ENCODE measurements at places on chromosomes 7 and 10. TPM values are rescaled to one million over a fixed set of nuclear protein-coding genes. Genes with fewer than 3 reads are reported as not detected.

DNA sequence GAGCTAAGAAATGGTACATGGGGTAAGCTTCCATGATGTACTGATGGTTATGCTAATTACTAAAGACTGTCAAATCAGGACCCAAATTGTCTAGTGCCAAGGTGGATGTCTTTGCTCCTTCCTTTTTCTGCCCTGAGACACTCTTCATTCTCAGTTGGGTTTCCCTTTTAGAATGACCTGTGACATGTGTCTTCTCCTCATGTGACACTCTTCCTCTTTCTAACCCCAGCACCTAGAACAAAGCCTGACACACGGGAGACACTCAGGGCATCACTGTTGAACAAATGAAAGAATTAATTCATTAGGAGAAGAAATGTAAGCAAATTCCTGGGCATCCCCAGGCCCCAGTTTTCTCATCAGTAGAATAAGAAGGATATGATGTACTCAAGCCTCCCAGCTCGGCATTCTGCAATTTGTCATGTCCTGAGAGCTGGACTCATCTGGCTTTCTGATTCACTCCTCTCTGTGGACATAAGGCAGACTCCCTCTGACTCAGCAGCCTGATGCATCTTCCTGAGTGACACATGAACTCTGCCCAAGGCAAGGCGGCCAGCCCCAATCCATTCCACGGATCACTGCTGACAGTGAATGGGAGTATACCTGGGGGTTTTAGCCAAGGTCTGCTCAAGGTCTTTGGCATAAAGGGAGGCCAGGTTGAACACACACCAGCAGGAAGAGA, 473.8 kb downstream of the KCNMA1 start:
- DNase-seq = no peak

- DNase-seq = no peak
These were observed 10.6 kb upstream of the TSPAN14 start for GRCh38 chr10:80443531-80443974.

- DNase-seq = peak; percentile 83
These were observed 1.6 kb downstream of the ATP6V0E2 start for GRCh38 chr7:149875396-149875795.

DNA sequence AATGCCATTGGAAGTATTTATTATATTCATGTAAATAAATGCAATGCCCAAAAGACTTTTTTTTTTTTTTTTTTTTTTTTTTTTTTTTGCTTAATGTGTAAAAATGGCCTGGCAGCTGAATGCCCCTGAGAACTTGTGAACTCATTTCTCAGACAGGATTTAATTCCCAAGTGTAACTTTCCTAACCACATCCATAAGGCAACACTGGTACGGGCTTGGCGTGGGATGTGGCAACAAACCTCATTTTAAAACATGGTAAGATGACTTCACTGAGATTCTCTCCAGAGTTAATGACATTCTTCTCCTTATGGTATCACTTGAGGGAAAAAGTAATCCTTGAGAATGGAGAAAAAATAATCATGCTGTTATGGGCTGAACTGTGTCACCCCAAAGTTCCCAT, 150.4 kb downstream of the DGKI start:
- DNase-seq = no peak

- DNase-seq = no peak
These were observed 19.6 kb upstream of the PAPSS2 start for GRCh38 chr10:87640043-87640442.

The PDCD11 gene
- 17.4 TPM for total RNA-seq

The SLC18A2 gene
- 1.7 TPM for total RNA-seq

The PTN gene
- total RNA-seq = 8.3 TPM

DNA sequence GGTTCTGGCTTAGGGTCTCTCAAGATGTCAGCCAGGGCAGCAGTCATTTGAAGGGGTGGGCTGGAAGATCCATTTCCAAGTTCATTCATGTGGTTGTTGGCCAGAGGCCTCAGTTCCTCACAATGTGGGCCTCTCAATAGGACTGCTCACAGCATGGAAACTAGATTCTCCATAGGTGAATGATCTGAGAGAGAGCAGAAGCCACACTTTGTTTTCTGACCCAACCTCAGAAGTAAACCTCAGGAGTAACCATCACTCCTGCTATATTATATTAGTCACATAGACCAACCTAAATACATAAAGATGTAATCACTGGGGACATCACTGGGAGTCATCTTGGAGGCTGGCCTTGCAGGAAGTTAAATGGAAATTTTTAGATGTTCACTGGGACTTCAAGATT, 42.2 kb downstream of the GBF1 start:
- DNase-seq = no peak

GRCh38 chr7:100444311-100445278, 8.3 kb upstream of the PPP1R35 start:
- no peak for DNase-seq

DNA sequence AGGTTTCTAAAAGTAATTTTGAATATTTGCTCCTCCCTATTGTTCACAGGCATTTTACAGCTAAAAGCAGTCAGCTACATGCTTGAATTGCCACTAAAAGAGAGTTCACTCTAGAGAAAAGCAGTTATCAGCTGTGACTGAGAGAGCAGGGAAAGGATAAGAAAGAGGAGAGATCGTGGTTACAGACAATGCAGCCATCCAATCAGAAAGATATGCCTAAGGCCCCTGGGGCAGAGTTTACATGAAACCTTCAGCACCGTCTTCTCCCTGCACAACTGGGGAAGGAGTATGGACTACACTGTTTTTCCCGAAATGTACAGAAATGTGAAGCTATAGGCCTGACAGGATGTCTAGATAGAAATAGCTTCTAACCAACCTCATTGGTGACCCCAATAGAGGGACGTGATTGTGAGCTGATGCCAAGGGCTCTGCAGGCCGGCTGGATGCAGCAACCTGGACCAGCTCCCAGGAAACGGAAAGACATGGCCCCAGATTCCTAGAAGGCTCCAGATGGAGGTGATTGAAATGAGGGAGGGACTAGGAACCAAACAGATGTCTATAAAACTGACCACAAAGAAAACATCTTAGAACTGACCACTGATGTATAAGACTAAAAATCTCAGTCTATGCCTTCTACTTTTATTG, 3.2 kb upstream of the VSTM4 start:
- no peak for DNase-seq

- DNase-seq = no peak
These were observed 330.1 kb downstream of the EXOC4 start for GRCh38 chr7:133582766-133583523.

DNA sequence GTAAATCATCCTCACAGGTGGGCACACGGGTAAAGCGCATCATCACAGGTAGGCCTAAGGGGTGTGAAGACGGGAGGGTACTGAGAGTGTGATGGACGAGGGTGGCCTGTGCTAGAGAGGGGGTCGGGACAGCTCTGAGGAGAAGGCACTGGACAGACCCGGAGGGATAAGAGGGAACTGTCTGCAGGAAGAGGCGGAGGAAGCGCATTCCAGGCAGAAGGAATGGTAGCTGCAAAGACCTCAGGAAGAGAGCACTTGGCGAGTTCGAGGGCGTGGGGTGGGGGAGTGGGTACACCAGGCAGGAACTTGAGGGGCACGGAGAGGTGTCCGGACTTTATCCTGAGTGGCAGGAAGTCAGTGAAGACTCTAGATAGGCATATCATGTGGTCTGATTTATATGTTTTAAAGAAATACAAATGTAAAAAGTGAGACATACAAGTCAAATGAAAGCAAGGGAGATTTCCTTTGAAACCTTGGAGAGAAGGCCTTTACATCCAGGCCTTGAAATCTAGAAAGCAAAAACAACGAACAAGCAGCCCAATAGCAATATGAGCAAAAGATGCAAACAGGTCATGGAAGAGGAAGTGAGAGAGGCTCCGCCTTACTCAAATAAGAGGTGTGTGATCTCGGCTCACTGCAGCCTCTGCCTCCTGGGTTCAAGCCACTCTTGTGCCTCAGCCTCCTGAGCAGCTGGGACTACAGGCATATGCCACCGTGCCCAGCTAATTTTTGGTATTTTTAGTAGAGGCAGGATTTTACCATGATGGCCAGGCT, 3.6 kb downstream of the LHPP start:
- DNase-seq = no peak

DNA sequence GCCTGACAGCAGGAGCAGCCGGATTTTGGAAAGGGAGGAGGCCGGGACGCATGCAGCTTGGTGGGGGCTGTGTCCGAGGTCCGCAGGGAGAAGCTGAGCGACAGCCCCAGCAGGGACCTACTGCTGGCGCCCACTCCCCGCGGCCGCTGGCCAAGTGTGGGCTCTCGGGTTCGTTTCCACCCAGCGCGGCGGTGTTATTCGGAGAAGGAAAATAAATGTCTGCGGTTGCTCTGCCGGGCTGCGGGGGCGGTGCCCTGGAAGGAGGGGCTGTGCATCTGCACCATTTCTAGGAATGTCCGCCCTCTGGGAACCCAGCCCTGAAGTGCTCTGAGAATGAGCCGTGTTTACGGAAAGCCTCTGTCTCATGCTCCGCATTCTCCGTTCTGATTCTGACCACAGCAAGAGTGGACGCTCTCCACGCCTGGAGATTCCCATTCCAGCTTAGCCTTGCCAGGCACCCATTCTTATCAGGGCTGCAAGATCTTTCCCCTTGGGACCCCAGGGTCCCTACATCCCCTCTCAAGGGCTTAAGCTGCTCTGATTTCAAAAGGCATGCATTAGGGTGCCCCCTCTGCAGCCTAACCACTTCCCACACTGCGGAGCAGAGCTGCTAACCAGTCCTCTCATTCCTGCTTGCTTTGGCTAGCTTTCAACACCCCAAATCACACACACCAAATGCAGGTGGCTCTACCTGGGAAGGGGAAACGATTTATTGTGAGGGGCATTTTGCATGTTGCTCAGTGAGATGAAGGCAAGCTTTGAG, 256.6 kb upstream of the GLI3 start:
- DNase-seq = peak; percentile 96

- no peak for DNase-seq
These were observed 15.6 kb downstream of the ELN start for GRCh38 chr7:74043523-74043951.

DNA sequence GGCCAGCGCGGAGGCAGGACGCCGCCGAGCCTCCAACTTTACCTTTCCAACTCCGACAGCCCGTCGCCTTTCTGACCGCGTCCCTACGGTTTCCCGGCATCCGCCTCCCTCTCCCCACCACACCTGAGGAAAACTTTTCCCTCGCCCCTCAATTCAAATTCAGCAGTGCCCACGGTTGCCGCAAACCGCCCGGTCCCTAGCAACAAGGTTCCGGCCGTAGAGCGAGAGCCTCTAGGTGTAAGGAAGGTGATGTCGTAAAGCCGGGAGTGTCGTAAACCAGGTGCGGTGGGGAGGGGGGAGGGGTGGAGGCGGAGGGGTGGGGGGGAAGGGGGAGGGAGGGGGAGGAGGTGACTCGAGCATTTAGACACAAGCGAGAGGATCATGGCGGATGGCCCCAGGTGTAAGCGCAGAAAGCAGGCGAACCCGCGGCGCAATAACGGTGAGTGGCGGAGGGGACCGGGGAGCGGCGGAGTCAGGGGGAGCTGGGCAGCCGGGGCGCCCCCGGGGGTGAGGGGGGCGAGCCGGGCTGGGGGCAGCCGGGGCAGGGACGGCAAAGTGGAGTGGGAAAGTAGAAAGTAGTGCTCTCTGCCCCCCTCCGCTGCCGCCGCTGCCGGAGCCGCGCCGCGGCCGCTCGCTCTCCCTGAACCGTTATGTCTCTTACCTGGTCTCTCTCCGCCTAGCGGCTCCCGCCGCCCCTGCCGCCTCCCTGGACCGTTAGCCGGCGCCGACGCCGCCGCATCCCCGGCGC, at the start of gene ZEB1:
Gene ZEB1 (plus strand): TSS at position 363 of the 748 bp plus-strand sequence. CDS start 19 bp downstream, at position 382.
- peak; percentile 93 for DNase-seq

DNA sequence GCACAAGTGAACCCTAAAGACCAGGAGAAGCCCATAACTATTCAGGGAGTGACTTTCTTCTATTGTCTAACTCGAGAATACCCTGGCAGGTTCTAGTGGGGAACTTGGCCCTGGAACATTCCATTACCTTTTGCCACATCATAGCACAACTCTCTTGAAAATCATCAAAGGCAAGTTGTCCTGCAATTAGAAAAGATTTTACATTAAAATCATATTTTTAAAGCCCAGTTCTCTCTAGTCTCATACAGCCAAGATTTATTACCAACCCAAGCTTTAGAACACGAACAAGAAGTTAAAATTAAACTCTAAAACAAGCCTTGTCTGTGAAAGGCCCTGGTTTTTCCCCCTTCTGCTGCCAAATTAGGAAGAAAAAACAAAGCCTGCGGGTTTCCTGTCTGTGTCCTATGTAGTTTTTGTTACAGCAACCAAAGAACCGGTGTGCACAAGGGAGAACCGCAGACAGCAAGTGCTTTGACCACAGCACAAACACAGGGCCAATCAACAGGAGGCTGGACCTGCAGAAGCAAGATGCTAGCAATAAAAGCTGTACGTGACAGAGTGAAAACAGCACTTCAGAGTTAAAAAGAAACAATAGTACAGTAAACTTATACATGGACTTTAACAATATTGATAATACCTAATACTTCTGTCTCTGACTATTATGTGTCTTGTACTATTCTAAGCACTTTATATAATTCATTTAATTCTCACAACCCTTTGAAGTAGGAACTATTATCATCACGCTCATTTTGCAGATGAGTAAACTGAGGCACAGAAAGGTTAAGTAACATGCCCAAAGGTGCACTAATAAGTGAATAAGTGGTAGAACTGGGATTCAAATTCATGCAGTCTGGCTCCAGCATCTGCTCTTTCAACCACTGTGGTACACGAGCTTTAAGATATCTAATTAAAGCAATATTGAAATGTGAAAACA, 65.8 kb downstream of the STK17A start:
- no peak for DNase-seq

GRCh38 chr10:44393834-44394547, 9.1 kb upstream of the CXCL12 start:
- peak; percentile 70 for DNase-seq

Measured in esophagus muscularis mucosa (tissue), 4 donors.